ENCODE measurements at places on chromosomes 16 and 17.

DNA sequence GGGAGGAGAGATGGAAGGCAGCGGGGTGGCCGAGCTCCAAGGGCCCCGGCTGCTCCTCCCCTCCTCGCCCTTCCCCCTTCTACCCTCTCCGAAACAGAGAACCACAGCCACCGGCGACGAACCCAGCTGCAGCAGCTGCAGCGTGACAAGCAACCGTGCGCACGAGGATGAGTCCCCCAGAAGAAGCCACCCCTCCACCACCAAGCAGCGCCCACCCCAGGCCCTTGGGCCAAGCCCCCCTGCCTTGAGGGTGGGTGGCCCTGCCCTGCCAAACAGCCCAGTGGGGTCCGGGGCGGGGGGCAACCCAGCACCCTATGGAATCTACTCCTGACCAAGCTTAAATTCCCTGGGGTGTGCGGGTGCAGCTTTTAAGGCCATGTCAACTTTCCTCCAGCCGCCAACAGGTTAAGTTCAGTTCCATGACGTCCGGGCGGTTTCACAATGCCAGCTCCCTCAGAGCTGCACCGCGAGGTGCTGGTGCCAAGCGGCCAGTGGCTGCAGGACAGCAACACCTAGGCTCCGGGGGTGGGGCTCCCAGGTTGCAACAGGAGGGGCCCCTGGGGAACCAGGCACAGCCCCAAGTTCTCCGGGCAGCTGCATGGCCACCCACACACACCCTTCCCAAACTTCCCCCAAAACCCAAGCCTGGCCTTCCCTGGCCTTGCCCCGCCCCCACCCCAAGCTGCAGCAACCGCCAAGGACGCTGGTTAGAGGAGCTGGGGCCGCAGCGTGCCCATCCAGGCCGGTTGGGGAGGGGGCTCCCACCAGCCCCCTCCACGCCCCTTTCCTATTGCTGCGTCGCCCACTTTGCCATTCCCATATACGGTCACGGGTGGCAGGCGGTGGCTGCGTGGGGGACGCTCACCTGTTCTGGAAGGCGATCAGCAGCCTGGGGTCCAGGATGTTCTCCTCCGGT, 2.0 kb downstream of the CBX4 start:
- peak; percentile 85 for DNase-seq

DNA sequence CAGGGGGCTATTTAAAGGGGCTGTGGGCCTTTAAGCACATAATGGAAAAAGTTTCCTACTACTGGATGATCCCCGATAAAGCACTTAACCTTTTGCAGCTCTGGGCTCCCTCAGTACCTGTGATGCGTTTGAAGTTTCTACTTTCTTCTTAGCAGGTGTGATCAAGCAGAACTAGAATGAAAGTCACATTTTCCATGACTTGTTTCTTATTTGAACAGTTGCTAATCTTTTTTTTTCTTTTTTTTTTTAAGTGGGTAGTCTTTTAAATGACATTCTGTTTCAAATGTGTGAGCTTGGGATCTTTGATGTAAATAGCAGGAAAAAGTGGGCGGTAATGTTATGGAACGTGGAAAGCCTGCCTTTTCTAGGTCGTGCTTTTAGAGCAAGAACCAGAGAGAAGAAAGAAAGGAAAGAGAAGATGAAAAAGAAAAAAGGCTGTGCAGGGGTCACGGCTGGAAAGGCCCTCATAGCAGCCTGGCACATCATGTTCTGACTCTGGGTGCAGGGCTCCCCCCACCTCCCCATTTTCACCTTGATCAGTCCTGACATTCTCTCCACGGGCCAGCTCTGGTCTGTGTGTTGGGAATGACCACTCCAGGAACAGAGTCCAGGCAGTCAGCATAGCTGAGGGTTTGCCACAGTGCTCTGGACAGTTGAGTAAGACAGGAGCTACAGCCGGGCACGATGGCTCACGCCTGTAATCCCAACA, 150.6 kb downstream of the CLEC16A start:
- DNase-seq = no peak

GRCh38 chr17:1470755-1471462, 14.9 kb upstream of the CRK start:
- no peak for DNase-seq

GRCh38 chr16:56871172-56871593, 6.2 kb downstream of the SLC12A3 start:
- DNase-seq = no peak

- no peak for DNase-seq
Observed at GRCh38 chr16:25109643-25110042, 1.9 kb upstream of the LCMT1 start.

GRCh38 chr17:51354936-51355335, 94.6 kb downstream of the UTP18 start:
- DNase-seq = no peak

DNA sequence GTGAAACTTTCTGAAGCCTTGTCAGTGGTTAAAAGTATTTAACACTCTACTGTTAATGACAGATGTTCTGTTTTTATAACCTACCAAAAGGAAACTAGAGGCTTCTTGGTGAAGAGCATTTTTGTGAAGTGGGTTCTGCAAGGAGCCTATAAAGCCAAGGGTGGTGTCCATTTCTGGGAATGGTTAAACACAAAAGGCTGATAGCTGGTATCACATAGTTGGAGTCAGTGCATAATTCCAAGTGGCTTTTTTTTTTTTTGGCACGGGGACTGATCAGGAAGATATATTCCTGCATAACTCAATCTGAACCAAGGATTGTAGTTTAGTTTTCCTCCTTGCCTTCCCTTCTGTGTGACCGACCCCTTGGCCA, 27.6 kb upstream of the KPNB1 start:
- no peak for DNase-seq

DNA sequence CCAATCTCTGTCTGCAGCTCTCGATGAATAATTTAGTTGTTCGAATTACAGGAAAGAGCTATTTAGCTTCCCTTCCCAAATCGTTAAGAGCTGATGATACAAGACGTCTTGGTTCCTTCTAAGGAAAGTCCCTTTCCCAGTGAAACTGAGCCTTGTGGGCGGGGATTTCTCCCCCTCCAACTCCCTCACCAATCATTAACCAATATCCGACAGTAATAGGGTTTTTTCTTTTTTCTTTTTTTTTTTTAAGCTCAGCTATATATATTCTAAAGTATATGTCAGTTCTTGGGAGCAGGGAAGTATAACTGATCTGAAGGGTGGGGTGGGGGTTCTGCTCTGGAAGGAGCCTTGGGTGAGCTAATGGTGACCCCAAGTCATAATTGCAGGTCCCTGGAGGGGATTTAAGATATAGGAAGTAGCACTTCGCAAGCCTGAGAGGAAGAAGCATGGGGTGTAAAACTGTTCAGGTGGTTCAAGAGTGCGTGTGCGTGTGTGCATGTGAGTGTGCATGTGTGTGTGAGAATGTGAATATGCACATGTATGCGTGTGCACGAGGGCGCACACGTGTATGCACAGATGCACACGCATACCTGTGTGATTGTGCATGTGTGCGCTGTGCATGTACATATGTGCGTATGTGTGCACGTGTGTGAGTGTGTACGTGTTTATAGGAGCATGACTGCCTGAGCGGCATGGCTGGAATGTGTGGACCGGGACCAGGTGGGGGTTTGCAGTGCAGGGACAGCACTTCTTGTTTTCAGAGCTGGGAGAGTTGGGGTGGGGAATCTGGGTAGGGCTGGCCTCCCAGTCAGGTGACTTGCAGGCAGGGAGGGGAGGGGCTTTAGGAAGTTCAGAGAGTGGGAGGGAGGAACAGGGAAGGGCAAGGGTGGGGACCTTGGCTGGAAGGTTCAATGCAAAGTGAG, 42.7 kb downstream of the SOCS3 start:
- DNase-seq = no peak

DNA sequence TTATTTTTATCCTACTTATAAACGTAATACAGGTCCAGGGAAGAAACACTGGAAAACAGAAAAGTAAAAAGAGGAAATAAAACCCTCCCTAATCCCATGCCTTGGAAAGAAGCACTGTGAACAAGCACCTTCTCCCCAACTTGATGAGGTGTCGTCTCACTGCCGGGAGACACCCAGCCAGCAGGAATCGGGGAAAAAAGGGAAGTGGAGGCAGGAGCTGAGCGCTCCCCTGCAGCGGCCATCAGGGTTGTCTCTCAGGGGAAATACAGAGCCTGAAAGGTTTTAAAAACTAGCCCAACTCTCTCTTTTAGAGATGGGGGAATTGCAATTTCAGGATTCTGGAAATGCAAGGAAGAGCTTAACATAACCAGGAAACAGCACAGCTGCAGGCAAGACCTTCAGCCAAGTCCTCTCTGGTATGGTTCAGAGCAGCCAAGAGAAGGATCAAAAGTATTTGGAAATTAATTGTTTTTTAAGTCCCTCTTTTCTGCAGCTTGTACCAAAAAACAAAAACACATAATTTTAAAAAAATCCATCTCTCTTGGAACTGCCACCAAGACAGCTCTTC, 96.3 kb upstream of the RCVRN start:
- DNase-seq = no peak

DNA sequence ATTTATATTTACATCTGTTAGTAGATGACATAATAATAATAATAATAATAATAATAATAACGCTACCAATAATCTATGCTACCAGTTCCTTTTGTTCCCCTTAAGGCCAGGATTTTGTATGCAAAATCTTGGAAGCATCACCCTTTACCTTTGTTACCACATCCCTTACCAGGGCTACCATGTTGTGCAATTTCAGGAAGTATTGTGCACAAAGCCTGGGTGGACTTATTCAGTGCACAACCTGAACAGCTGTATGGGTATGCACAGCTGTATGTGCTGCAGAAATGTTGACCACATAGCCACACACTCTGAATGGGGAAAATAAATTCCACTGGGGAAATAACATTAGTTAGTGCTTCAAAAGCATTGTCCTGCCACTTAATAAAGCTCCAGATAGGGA, 19.9 kb upstream of the CALB2 start:
- DNase-seq = no peak

DNA sequence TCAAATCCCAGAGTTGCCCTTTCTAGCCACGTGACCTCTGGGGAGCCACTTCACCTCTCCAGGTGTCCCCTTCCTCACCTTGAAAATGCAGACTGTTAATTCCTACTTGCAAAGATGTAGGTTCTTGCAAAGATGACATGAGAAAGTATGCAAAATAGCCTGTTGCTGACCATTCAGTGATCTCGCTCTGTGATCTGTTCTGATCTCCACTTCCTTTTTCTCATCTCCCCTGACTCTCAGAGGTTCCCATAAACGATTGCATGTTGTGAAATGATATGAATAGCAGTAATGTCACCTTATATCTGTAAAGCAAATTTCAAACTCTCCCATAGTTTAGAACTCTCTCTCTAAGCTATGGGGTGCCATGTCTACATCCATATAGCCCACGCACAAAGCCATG, 182.3 kb downstream of the TMEM132E start:
- no peak for DNase-seq

DNA sequence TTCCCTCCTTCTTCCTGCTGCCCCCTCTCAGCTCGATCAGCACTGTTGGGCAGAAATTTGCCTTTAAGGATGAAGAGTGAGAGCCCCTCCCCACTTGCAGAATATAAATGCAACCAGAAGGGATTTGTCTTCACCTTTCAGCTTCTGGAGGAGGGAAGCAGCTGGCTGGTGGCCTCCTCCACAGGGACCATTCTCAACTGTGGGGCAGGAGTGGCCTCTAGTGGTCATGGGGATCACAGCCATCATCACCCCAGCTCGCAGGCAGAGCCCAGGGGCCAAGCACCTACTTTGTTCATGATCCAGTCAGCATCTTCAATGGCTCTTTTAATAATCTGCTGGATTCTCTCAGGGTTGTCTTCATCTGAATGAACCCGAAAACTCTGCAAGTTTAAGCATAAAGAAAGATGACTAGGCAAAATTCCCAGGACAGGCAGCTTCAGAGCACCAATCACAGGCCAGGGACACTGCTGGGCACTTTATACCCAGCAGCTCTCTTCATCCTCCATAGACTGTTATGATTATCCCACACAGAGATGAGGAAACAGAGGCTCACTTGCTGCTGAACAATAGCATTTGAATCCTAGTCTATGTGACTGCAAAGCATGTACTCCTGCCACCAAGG, 13.1 kb downstream of the LYRM9 start:
- peak; percentile 76 for DNase-seq

DNA sequence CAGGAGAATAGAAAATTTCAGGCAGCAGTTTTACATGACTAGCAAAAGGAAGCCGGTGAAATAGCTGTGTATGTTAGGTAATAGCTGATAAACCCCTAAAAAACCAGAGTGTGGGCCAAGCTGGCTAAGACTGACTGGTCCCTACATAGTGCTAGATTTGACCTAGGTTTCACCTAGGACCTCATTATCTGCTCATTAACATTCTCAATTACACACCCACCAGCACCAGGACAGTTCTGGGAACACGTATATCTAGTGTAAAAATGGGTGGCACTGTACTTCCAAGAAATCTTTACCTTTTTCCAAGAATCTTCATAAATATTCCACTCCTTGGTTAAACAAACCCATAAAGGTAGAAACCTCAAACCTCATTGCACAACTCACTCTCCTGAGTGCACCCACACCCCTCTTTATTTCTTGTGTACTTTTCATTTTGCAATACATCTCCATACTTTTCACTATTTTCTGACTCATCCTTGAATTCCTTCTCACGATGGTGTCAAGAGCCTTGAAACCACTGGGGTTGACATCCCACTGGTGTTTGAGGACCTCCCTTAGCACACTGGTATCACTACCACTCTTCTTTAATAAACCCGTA, 262.7 kb upstream of the KCNJ16 start:
- no peak for DNase-seq

- no peak for DNase-seq
Observed at GRCh38 chr17:74282587-74283370, 8.7 kb downstream of the DNAI2 start.

DNA sequence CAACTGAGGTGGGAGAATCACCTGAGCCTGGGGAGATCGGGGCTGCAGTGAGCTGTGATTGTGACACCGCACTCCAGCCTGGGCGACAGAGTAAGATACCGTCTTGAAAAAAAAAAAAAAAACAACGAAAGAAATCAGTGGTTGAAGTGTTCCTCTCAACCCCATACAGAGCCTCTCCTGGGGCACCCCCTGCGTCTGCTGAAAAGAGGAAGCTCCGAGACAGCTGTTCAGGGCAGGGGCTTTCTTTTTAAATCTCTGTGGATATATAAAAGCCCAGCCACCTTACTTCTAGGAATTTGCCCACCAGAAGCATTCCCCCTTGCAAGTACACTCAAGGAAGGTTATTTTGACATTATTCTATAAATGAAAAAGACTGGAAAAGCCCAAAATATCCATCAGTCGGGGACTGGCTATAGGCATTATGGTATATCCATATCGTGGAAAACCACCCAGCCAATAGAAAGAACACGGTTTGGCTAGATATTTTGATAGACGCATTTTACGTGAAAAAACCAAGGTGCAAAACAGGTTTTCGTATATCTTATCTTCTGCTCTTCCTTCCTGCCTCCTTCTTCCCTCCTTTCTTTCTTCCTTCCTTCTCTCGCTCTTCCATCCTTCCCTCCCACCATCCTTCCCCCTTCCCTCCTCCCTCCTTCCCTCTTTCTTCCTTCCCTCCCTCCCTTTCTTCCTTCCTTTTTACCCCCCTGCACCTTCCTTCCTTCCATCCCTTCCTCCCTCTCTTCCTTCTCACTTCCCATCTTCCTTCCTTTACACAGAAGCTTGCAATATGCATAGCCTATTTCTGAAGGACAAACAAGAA, 9.2 kb upstream of the CCL22 start:
- DNase-seq = no peak

- no peak for DNase-seq
Observed at GRCh38 chr17:36765436-36766043, 164.2 kb downstream of the MRM1 start.

- DNase-seq = no peak
Observed at GRCh38 chr16:85166699-85167588, 54.7 kb upstream of the CIBAR2 start.

- no peak for DNase-seq
Observed at GRCh38 chr17:29576214-29577000, 7.9 kb downstream of the TP53I13 start.

- DNase-seq = no peak
Observed at GRCh38 chr17:60393840-60394723, 2.1 kb upstream of the USP32 start.

GRCh38 chr16:68190081-68190480, 45.8 kb downstream of the ESRP2 start:
- DNase-seq = no peak
